CD4-positive, alpha-beta memory T cell (primary cell): ENCODE measurements at places on chromosomes 2 and 18. TPM values are rescaled to one million over a fixed set of nuclear protein-coding genes. Genes with fewer than 3 reads are reported as not detected.

Gene FAM237A
- not detected for polyA plus RNA-seq

DNA sequence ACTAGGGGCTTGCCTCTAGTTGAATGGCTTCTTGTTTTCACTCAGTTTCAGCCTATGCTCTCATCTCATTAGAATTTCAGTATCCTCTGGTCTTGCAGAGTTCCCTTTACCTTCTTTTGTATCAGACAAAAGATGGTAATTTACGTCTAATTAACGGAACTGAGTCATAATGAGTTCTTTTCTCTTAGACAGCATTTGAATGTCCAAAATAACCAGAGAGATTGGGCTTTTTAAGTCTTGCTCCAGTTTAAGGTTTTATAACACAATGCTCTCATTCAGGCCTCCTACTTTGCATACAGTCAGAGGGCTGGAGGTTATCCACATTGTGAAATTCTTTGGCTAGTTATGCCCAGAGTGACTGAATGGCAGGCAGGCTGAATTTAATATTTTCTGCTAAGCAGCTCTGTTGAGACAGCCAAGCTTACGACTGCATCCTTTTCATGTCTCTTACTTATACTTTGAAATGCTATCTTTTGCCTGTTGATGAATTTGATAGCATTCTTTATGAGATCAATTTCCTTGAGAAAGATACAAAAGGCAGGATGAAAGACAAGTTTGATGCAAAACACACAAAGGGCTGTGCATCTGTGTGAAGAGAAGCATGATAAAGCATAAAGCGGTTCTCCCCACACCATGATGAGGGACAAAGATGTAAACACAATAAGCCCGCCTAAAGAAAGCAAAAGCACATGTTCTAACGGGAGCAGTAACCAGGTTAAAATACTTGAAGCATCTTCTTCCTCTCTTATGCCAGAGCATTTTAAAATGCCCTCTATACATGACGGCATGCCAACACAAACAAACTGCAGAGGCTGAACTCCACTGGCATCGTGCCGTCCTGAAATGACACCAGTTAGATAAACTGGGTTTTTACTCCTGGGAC, 90.0 kb downstream of the CDH2 start:
- DNase-seq = no peak
- no peak overlapping the region for H3K27ac ChIP-seq
- no peaks in the 10 kb centered on the region for H3K36me3 ChIP-seq
- no peak overlapping the region for H3K4me3 ChIP-seq

DNA sequence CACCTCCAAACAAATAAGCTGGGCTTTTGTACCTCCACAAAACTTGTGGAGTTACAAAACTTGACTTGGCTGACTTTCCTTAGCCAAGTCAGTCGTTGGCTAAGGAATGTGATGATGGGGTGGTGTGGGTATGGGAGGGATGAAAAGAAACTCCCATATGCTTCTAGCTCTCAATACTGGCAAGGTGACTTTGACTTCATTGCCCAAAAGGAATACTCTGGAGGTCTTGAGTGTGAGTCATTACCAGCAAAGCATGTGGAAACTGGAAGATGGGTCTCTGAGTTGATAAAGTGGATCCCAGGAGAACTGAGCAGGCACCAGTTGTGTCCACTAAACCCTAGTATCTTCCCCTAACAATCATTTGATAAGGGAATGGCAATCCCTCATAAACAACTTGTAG, 226.7 kb downstream of the GULP1 start:
- no peaks in the 10 kb centered on the region for H3K4me1 ChIP-seq
- H3K27me3 ChIP-seq = no peaks in the 10 kb centered on the region
- no peak overlapping the region for H3K27ac ChIP-seq
- no peaks in the 10 kb centered on the region for H3K36me3 ChIP-seq
- no peak overlapping the region for H3K4me3 ChIP-seq

GRCh38 chr2:12487253-12488004, 229.3 kb upstream of the TRIB2 start:
- H3K27ac ChIP-seq = peak overlapping the region; percentile 10
- H3K4me3 ChIP-seq = no peak overlapping the region
- DNase-seq = no peak
- no peaks in the 10 kb centered on the region for H3K36me3 ChIP-seq
